Neural progenitor cell (in vitro differentiated cells): ENCODE measurements at places on chromosomes 6 and 20. TPM values are rescaled to one million over a fixed set of nuclear protein-coding genes. Genes with fewer than 3 reads are reported as not detected.

- no peaks in the 10 kb centered on the region for H3K36me3 ChIP-seq
- H3K27me3 ChIP-seq, result no peaks in the 10 kb centered on the region
- H3K4me3 ChIP-seq, result no peak overlapping the region
- no peaks in the 10 kb centered on the region for H3K4me1 ChIP-seq
- DNase-seq, result no peak
- H3K27ac ChIP-seq, result no peak overlapping the region
These were observed 133.7 kb upstream of the TBX18 start for GRCh38 chr6:84897988-84898594.

DNA sequence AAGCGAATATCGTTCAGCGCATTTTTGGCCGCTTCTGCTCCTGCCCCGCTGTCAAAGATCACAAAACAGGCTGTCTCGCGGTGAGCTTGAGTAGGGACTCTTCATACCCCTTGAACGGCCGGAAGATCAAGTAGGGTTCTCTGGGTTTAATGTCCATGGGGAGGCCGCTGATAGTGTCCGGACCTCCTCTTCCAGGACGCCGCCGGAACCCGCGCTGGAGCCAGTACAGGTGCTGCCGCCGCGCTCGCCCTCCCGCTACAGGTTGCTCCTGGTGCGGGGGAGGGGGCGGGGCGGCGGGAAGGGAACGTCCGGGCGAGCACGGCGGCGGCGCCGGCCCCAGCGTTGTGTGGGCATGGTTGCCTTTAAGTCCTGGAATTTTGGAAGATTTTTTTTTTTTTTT is 67.4 kb downstream of the KHDC1L start:
- no peak overlapping the region for H3K4me3 ChIP-seq
- no peak overlapping the region for H3K27ac ChIP-seq
- H3K4me1 ChIP-seq, result no peaks in the 10 kb centered on the region

DNA sequence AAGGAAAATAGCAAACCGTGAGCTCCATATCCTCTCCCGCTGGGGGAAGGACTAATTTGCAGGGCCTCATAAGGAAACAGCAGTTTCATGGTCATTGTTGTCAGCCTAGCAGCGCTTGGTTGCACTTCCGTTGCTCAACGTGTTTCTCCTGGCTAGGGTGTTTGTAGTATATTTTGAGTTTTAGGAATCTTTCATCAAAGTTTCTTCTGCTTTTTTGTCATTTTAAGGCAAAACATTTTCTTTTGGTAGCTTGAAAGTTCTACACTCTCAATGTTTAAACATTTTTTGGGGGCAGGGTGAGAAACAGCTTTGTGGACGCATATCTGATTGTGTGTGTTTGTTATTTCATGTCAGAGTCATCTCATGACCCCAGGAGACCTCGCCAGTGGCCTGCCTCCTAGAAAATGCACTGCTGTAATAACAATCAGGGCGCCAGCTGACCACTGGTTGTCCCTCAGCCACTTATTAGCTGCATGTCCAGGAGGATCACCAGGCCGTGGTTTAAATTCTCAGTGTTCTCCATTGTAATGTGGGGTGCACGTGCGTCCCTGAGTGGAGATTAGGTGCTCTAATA is 20.6 kb downstream of the JARID2 start:
- no peak overlapping the region for H3K27ac ChIP-seq
- no peaks in the 10 kb centered on the region for H3K27me3 ChIP-seq
- peaks cover 59% of the 10 kb centered on the region for H3K4me1 ChIP-seq
- no peaks in the 10 kb centered on the region for H3K36me3 ChIP-seq
- no peak overlapping the region for H3K4me3 ChIP-seq
- DNase-seq, result no peak

GRCh38 chr20:51338692-51339440 is 203.7 kb downstream of the NFATC2 start:
- H3K27me3 ChIP-seq, result no peaks in the 10 kb centered on the region
- H3K36me3 ChIP-seq, result no peaks in the 10 kb centered on the region
- H3K4me3 ChIP-seq, result no peak overlapping the region
- DNase-seq, result no peak

DNA sequence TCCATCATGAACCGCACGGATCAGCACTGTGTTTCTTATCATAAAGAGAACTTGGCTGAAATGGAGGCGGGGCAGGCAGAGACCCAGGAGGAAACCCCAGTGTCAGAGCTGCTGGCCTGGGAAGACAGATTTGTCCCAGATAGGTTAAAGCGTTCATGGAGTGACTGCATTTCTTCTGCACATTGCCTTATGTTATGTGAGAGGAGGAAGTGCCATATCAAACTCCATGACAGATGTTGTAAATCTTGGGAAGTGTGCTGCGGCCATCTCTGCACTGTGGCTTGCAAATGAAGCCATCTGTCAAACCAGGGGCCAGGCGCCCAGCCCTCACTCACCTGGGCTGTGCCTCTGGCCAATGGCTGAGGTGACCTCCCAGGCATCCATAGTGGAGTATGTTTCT is 163.0 kb downstream of the SLC24A3 start:
- no peaks in the 10 kb centered on the region for H3K4me1 ChIP-seq
- H3K36me3 ChIP-seq, result no peaks in the 10 kb centered on the region
- no peak overlapping the region for H3K27ac ChIP-seq
- no peak for DNase-seq

- H3K27me3 ChIP-seq, result no peaks in the 10 kb centered on the region
- no peak for DNase-seq
- no peaks in the 10 kb centered on the region for H3K36me3 ChIP-seq
- no peak overlapping the region for H3K4me3 ChIP-seq
These were observed 182.7 kb downstream of the TAF4 start for GRCh38 chr20:61882716-61883615.

RIPPLY2 gene
- total RNA-seq, result not detected in 2 replicates

SYCP2 gene
- 0.06 and 0.88 TPM in 2 replicates for total RNA-seq
